Activated T-helper 1 cell treated with anti-CD3 and anti-CD28 coated beads, Interleukin-2, amount 50 U/mL, for 16 hours (primary cell): ENCODE measurements at places on chromosomes 1 and 21.
A peak's percentile ranks its signal among the peaks of the same experiment; 100 is the strongest.

GRCh38 chr1:23905461-23906025 is 7.6 kb downstream of the CNR2 start:
- no peak for DNase-seq

DNA sequence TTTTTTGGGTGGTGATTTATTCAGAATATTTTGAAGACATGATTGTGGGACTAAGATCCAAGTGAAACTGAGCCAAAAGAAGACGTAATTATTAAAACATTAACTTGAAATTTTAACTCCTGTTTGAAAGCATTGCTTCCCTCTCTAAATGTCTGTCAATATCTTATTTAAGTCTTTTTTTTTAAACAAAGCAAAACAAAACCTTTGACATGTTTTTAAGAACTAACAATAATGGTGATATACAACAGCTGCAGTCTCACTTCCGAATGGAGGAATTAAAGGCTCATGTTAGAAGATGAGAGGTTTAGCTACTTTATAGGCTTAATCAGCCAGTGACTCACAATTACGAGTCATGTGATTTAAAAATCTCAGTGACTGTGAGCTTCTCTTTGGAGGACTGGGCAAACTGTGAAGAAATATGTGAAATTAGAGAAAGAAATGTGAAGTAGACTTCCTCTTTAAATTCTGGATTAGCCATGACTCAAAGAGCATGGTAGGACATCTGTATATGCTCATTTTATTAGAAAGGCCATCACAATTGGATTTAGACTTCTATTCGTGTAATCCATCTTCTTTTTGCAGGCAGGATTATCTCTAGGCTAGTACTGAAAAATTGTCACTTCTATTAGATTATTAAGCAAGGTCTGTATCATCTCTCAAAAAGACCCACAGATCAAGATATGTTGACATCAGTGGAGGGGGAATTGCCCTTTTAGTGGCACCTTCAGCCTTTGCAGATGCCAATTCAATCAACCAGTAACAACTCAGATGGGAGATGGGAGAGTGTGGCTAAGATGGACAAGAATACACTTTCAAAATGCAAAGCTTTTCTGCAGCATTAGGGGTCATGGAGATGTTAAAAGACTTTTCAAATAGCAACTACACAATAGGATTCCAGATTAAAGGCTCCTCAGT is 28.7 kb downstream of the KCNA3 start:
- DNase-seq: no peak

- no peak for DNase-seq
These were observed 38.7 kb upstream of the CNTN2 start for GRCh38 chr1:205004351-205004750.

DNA sequence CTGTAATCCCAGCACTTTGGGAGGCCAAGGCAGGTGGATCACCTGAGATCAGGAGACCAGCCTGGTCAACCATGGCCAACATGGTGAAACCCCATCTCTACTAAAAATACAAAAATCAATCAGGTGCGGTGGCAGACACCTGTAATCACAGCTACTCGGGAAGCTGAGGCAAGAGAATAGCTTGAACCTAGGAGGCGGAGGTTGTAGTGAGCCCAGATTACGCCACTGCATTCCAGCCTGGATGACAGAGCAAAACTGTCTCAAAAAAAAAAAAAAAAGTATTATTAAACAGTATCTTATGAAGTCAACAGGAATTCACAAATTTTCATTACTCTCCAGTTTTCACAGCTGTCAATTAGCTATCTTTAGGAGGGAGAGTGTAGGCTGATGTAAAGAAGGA is 3.8 kb downstream of the ACBD6 start:
- DNase-seq: no peak

DNA sequence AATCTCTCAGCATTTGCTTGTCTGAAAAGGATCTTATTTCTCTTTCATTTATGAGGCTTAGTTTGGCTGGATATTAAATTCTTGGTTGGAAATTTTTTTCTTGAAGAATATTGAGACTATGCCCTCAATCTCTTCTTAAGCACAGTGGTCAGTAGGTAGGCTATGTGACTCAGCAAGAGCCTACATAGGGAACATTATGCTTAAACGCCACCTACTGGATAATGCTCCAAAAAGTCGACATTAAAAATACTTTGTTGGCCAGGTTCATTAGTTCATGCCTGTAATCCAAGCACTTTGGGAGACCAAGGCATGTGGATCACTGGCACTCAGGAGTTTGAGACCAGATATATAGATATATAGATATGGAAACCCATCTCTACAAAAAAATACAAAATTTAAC is 678.0 kb upstream of the USP24 start:
- no peak for DNase-seq

DNA sequence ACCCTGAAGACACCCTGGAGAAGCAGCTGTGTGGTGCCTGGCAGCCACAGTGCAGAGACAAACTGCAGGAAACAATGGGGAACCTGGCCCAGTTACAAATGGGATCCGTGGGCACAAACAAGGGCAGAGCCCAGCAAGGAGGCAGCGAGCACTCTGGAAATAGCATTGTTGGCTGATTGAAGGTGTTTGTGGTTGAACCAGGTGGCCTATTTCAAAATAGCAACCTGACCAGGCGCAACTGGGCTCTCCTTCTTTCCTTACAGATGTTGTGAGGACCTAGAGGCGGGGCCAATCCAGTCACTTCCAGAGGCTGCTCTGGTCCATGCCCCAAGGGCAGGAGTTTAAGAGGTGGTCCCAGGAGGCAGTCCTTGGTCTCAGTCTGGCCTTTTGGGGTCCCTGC is 21.7 kb upstream of the ZBTB21 start:
- DNase-seq: no peak

DNA sequence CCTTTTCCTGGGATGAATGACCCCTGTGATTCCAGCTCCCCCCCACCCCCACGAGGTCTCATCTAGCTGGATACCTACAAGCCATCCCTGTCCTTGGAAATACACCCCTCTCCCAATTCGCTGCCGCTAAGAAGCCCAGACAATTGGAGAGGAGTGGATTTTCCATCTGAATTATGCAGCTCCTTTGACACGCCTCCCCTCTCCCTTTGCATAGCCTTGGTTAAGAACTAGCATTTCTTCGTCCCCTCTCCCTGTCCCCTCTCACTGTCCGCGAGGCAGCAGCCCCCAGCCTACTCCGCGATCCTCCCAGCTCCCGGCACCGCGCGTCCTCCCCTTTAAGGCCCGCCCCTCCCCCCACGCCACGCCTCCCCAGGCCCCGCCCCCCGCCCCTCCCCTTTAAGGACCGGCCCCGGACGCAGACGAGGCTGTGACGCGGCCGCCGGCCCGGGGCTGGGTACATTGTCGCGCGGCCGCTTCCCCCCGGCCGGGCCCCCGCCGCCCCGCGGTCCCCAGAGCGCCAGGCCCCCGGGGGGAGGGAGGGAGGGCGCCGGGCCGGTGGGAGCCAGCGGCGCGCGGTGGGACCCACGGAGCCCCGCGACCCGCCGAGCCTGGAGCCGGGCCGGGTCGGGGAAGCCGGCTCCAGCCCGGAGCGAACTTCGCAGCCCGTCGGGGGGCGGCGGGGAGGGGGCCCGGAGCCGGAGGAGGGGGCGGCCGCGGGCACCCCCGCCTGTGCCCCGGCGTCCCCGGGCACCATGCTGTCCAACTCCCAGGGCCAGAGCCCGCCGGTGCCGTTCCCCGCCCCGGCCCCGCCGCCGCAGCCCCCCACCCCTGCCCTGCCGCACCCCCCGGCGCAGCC is at the start of gene MAPKAPK2:
MAPKAPK2 (plus strand) TSS at position 428 of the 856 bp plus-strand sequence; CDS start at position 753, 325 bp downstream.
- DNase-seq: peak; percentile 57

DNA sequence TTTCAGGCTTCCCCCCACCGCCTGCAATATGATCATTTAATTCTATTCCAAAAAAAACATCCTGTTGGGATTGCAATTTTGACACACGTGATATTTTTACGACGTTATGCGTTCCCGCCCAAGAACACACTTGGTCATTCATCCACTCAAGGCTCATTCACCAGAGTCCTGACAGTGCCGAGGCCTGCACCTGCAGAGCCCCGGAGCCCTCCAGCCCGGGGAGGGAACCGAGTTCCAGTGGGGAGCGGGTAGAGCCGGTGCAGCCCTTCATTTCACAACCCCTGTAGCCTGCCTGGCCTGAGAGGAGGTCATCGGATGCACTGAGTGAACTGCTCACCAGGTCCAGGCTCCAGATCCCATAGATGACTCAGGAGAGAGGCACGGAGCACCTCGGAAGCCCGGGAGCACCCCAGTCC is 156.0 kb upstream of the BACE2 start:
- DNase-seq: no peak
